DMS79 treated with DMSO at 0.1 percent for 48 hours (cell line): ENCODE measurements at places on chromosomes 2 and 18.

GRCh38 chr2:224518806-224519580, 66.2 kb downstream of the CUL3 start:
- DNase-seq = no peak

DNA sequence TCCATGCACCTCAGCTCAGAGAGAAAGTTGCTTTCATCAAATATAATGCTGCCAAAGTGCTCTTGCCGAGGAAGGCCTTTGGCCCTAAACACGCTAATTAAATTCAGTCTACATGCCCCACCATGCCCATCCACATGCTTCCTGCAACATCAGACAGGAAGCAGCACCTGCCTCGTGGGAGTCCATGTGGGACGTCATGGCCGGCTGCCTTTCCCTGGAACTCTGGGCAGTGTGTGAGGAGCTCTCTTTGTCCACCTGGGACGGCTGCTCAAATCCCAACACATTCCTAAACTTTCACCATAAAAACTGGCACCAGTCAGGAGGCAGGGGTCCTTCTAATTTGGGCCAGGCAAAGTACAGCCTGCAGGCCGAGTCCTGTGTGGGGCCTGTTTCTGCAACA, 23.1 kb downstream of the FAM178B start:
- no peak for DNase-seq

- DNase-seq = no peak
These were observed 11.8 kb downstream of the CEP68 start for GRCh38 chr2:65067806-65068553.

GRCh38 chr2:42848265-42848664, 55.9 kb upstream of the HAAO start:
- no peak for DNase-seq

DNA sequence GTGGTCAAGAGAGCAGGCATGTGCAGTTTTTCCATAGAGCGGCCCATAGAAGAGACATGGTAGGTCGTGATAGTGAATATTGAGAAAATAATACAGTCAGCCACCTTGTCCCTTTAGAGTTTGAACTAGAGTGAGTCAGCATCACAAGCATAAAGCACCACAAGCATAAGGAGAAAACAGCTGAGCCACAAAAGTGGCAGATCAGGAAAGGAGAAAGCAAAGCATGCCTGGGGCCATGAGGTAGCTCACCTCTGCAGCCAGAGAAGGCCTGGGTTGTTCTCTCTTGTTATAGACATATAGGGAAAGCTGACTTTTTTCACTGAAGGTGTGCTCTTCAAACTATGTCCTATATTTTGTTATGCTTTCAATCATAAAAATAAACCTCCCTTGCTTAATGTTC, 879.0 kb downstream of the DSC3 start:
- DNase-seq = no peak

DNA sequence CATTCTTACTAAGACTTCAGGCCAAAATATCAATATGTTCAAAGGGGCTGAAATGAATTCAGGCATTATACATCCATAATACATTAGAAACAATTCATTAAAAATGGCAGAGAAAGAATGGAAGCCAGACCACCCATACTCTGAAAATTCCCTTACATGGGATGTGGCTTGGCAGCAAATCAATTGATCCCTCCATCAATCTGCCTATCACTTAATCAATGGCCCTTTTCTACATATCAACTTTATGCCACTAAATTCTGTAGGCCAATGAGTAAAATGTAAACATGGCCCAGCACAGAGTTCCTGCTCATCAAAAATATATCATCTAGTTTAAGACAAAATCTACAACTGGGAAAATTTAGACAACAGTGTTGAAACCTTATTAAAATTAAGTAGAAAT, 41.8 kb upstream of the SLC14A2 start:
- no peak for DNase-seq

DNA sequence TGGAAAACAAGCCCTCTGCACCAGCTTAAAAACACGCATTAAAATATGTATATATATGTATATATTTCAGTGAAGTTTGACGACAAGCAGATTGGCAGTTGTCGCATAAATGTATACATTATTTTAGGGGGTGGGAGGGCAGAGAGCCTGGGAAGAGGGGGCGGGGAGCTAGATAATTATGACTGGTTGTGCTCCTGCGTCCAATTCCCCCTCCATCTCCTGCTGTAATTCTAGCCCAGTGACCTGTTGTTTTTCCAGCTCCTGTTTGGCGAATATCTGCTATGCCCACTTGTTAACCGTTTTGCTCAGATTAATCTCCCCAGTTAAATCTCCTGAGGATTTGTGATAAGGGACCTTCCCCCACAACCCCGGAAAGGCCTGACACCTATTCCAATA, 656 bp downstream of the UNC80 start:
- peak; percentile 75 for DNase-seq

GRCh38 chr2:61510674-61511671, 27.2 kb downstream of the XPO1 start:
- DNase-seq = no peak

- no peak for DNase-seq
These were observed 2.2 kb downstream of the IMPACT start for GRCh38 chr18:24428709-24429108.

GRCh38 chr2:160308915-160309314, 108.8 kb upstream of the ITGB6 start:
- no peak for DNase-seq

GRCh38 chr2:157572725-157573124, 55.9 kb downstream of the ACVR1C start:
- no peak for DNase-seq

DNA sequence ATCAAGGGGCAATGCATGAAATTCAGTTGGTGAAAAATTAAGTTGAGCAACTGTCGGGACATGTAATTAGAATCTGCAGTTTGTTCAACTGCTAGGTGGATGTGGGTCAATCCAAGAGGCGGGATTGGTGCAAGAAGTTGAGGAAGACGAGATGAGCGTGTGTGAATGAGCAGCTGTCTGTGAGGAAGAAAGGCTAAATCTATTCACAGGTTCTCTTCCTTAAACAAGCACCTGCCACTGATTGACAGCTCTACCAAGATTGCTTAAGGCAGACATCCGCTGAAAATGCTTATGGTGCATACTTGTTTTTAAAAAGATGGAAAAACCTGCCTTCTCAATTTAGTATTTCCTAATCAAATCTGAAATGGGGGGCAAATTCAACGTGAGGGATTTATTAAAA, 323.4 kb upstream of the THUMPD2 start:
- DNase-seq = no peak

- DNase-seq = peak; percentile 28
These were observed 59.5 kb downstream of the TNFRSF11A start for GRCh38 chr18:62384610-62385097.

GRCh38 chr2:71798266-71799012, 345.1 kb downstream of the DYSF start:
- no peak for DNase-seq

- DNase-seq = peak; percentile 62
These were observed 136.8 kb downstream of the NEDD4L start for GRCh38 chr18:58180738-58181353.

DNA sequence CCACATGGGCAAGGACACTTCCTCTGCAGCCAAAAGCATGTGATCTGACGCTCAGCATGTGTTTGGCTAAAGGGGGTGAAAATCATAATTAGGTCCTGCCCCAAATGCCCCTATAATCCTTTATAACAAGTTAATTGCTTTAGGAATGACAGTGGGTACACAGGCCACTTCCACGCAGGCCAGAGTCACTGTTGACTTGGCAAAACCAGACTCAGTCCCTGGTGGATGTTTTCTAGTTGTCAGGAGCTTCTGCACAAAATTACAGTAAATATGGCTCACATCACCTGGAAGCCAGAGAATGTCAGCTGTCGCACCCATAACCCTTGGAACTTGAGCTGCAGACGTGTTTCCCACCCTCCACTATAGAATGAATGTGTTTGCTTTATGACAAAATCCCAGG, 13.3 kb upstream of the PXDN start:
- no peak for DNase-seq

DNA sequence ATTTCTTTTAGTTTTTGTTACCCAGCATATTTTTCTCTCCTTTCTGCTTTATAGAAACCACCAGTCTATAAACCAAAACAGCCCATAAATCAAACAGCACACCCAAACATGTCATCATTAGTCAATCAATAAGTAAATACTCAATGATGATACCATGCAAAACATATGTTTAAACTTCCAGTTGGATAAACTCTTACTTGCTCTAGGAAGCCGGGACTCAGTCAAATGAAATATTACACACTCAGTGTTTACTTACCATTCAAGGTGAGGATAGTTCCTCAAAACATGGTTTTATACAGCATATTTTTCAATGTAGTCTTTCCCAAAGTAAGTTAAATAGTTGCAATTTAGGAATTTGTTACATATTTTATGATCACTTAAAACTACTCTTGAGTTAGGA, 343.6 kb upstream of the NXPH2 start:
- no peak for DNase-seq

GRCh38 chr2:239363946-239364637, 36.7 kb downstream of the HDAC4 start:
- DNase-seq = no peak

DNA sequence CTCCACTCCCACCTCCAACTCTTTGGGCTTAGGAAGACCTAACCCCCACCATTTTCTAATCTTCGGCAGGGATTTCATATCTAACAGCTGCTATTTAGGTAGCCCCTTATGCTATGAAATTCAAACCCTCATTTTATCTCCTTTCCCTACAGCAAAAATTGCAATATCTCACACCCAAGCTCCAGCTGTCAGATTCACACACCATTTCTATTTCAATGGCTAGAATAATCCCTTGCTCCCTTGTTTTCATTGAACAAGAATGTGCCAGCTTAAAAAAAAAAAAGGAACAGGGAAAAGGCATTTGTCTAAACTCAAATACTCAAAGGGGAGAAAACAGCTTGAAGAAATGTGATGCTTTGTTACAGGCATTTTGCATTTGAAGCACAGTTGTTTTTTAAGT, 850.6 kb upstream of the ACVR2A start:
- DNase-seq = no peak

DNA sequence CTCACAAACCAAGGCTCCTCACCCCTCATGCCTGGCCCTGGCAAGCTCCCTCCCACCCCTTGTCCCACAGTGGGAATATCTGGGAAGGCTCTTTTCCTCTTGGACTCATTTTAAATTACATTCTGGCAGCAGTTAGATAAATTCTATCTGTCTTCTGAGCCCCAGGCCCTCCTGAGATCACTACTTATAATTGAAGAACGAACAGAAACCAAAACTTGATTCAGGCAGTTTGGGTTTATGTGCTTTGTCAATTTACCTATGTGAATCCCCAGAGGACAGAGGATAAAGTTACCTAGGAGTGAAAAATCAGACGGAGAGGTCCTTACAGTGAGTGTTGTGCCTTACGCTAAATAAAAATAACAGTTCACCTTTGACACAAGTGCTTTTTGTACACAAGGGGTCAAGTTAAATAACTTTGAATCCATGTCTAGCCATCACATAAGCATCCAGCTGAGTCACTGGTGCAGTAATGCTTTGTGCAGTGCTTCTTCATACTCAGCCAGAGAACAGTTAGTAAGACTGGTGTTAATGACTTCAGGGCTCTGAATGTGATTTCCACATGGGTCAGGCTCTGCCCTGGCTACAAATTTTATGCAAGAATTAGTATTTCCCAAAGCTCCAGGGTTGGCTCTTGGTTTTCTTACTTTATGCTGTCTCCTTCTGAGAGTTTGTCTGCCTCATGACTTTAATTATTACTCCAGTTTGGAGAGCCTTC, 329.3 kb downstream of the INSIG2 start:
- DNase-seq = no peak
